Substantia nigra (tissue), 51 donors: ENCODE measurements at places on chromosomes 4 and X.

- no peak for DNase-seq
Observed at GRCh38 chrX:17531500-17531899, 156.5 kb downstream of the NHS start.

- no peak for DNase-seq
Observed at GRCh38 chr4:189773909-189774308, 166.8 kb upstream of the FRG1 start.

GRCh38 chr4:125021189-125021588 is 293.6 kb upstream of the FAT4 start:
- DNase-seq, result no peak

DNA sequence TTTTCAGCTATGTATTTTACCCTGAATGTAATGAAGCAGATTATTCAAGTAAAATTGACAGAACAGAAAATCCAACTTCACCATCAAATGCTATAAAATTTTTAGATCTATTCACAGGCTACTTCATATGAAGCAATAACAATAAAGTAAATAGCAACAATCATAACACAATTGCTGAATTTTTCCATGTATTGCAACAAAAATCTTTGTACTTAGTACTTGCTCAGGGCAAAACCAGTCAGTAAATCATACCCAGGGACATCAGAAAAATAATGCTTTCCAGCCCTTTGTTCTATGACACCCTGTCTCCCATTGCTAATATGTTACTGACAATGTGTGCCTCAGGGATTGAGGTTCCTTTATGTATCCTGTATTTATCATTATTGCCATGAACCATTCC is 15.5 kb downstream of the TNIP3 start:
- DNase-seq, result no peak

DNA sequence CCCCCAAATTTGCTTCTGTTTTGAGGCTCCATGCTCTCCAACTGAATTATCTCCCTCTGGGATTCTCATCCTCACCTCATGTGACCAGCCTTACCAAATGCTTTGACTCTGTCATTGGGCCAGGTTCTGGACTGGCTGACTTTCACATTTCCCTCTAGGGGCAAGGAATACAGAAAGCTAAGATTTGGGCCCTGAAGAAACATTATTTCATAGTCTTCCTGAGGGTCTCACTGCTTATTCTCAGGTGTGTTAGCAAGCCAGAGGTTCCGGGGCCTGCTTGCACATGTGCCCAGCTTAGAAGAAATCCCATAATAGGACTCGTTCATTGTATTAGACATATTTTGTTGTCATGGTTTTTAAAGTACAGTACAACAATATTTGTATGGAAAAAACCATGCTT is 62.6 kb upstream of the TEX13D start:
- DNase-seq, result no peak

DNA sequence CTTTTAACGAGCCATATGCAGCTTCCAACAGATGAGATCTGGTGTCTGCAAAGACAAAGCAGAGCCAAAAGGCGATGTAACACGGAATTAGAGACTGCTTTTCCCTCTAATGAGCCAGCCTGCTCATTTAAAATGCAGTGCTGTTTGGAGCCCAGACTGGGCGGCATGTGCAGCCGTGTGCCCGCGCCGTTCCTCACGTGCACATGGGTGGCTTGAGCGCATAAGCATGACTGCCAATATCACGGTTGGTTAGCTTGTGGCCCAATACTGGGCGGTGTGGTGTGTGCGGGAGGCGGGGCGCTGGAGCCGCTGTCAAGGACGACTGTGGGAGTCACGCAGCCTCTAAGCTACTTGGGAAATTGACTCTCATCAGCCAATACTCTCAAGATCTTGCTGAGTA is 87.0 kb upstream of the SCOC start:
- no peak for DNase-seq

- no peak for DNase-seq
Observed at GRCh38 chrX:40122487-40122886, 24.7 kb upstream of the BCOR start.

GRCh38 chr4:140686796-140687195 is 69.4 kb downstream of the TBC1D9 start:
- DNase-seq, result no peak

DNA sequence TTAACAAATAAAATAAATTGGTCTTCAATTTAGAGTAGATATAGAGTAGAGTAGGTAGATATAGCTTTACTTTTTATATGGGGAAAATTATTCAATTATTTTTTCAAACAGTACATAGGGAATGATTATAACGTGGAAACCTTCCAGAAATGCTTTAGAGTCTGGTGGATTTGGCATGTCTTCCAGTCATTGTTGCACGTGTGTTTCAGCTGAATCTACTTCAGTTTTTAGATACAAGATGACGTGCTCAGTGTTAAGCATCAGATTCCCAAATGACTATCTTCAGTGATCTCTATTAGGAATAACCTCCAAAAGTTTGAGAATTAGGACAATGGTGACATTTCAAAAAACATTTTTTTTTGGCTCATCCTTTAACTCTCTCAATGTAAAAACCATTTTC is 616.9 kb downstream of the ANKRD50 start:
- DNase-seq, result no peak
